ENCODE measurements at places on chromosomes 1 and 21.

GRCh38 chr21:45135122-45135521 lies 60.7 kb downstream of the ADARB1 start:
- DNase-seq: no peak

GRCh38 chr1:12553963-12554362 lies 64.0 kb downstream of the DHRS3 start:
- no peak for DNase-seq

- DNase-seq: peak; percentile 43
Measured at GRCh38 chr1:53754484-53755312, 15.7 kb upstream of the GLIS1 start.

GRCh38 chr1:41582004-41582325 lies 97.5 kb upstream of the EDN2 start:
- no peak for DNase-seq

DNA sequence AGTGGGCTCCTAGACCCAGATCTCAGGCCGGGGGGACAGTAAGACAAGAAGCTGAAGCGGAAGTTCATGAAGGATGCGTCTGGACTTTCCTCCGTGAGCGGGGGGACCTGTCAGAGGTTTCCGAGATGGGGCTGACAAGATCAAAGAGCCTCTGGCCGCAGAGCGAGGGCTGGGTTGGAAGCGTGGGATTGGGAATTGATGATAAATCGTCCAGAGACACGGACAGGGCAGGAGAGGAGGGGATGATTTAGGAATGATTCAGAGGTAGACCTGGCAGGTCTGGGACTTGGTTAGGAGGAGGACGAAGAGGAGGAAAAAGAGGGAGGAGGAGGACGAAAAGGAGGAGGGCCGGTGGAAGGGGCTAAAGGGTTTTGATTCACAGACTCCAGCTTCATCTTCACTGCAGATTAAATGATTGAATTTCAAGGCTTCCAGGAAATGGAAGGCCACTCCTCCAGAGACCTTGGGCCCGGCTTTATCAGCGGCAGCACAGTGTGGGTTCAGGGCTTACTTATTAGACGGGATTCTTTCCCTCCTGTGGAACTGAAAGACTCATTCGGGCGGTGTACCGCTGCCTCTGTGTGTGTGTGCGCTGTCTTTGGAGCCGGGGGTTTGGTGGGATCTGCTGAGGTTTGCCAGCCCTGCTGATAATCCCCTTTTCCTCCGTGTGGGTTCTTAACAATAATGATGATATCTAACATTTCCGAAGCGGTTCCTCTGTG lies 85.7 kb upstream of the SLC45A1 start:
- no peak for DNase-seq

DNA sequence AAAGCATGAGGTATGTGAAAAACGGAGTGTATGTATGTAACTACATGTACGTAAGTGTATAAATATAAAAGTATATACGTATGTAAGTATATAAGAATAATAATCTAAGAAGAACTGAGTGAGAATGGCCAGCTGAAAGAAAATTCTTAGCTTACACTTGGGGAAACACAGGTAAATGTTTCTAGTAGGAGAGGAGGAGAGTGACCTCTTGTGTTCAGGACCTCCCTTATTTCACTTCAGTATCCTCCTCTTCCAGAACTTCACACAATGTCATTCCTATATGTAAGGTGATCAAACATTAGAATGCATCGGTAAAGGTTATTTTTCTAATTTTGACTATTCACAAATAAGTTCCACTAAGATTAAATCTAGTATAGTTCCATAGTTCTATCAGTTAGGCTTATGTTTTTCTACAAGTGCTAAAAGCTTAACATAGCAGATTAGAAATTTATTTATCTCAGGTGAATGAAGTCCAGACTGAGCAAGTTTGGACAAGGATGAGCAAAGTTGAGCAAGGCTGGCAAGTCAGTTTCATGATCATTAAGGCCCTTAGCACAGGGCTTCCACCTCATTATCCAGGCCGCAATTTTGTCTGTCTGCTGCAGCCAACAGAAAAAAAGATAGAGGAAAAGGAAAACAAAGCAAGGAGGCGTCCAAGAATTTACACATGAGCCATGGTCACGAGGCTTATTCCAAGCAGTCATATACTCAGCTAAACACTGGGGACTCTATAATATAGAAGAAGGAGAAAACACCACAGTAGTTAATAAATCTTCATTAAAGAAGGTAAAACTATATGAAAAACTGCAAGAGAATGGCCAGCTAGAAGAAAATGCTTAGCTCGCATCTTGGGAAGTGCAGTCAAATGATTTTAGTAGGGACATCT lies 7.1 kb upstream of the MROH9 start:
- DNase-seq: peak; percentile 16

GRCh38 chr1:229579059-229579673 lies 20.7 kb upstream of the ABCB10 start:
- peak; percentile 80 for DNase-seq

DNA sequence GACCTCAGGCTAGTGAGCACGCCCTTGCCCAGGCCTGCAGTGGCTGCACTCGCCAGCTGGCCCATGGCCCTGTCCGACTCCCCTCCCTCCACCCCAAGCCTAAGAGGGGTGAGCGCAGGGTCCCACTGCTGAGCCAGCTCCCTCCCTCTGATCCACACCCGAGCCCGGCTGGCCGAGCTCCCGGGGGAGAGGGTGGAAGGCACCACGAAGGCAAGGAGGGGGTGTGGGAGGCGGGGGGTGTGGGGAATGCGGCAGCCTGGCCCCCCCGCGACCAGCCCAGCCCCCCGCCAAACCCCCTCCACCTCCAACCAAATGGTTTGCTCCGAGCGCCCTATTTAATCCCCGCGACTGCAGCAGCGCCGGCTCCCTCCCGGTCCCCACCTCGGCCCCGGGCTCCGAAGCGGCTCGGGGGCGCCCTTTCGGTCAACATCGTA lies at the start of gene CADM3:
Gene CADM3 (plus strand): TSS at position 362 of the 434 bp plus-strand sequence. CDS start 151 bp downstream, outside the sequence.
- peak; percentile 75 for DNase-seq
